ENCODE measurements at places on chromosomes 13 and 19. TPM values are rescaled to one million over a fixed set of nuclear protein-coding genes. Genes with fewer than 3 reads are reported as not detected.

Gene KLC3
- total RNA-seq: not detected

Gene SELENOV
- total RNA-seq: not detected

Gene LHB
- total RNA-seq: not detected

Gene FCGBP
- total RNA-seq: not detected

Gene MEGF8
- 27.6 TPM for total RNA-seq

Gene CEACAM8
- not detected for total RNA-seq

Gene IL12RB1
- not detected for total RNA-seq

Gene LRP3
- total RNA-seq: 20.5 TPM

Gene CNN1
- 0.13 TPM for total RNA-seq

Gene ATP4A
- total RNA-seq: not detected

Gene CDC42EP5
- 27.1 TPM for total RNA-seq

Gene KIR2DL1
- not detected for total RNA-seq

Gene KIR3DL2
- total RNA-seq: not detected

Gene DIRAS1
- total RNA-seq: 0.14 TPM

Gene KLK13
- total RNA-seq: not detected

Gene SLITRK6
- total RNA-seq: not detected

Gene FLT1
- 268 TPM for total RNA-seq

Gene MEIOSIN
- total RNA-seq: not detected

Gene APOC4
- not detected for total RNA-seq

Gene IQCN
- total RNA-seq: 0.40 TPM

Gene GPC5
- total RNA-seq: not detected

Gene CLDN10
- 0.29 TPM for total RNA-seq

Gene GTPBP3
- 13.0 TPM for total RNA-seq

Gene NCAN
- not detected for total RNA-seq

Gene DPF1
- total RNA-seq: 2.1 TPM

Gene ZNF44
- total RNA-seq: 6.4 TPM

Gene SIGLEC9
- not detected for total RNA-seq

Gene TTC9B
- total RNA-seq: not detected

Gene OSCAR
- not detected for total RNA-seq

Gene RUBCNL
- not detected for total RNA-seq

Gene TMEM238
- not detected for total RNA-seq

Gene UPK1A
- not detected for total RNA-seq

Gene PALM
- total RNA-seq: 6.5 TPM

Gene NEK5
- under 0.01 TPM for total RNA-seq

Gene TLE6
- total RNA-seq: 1.6 TPM

Gene ZNF714
- 22.3 TPM for total RNA-seq

Gene FFAR2
- not detected for total RNA-seq

Gene NRTN
- not detected for total RNA-seq

Gene NCR1
- total RNA-seq: not detected

Gene BRME1
- total RNA-seq: 0.53 TPM

Gene PEAK3
- total RNA-seq: not detected

Gene GSX1
- total RNA-seq: not detected

Gene USHBP1
- 15.1 TPM for total RNA-seq

Gene FIZ1
- total RNA-seq: 4.2 TPM

Gene C5AR1
- total RNA-seq: not detected

Gene CD209
- total RNA-seq: not detected

Measured in thoracic aorta endothelial cell (primary cell).